ENCODE measurements at places on chromosomes 2 and 18.

DNA sequence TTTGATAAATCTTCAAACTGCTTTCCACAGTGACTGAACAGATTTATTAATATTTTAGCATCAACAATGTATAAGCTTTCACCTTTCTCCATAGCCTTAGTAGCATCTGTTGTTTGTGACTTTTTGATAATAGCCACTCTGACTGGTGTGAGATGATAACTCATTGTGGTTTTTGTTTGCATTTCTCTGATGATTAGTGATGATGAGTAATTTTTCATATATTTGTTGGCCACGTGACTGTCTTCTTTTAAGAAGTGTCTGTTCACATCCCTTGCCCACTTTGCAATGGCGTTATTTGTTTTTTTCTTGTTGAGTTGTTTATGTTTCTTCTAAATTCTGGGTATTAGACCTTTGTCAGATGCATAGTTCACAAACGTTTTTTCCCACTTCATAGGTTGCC, 952.9 kb downstream of the TRIB2 start:
- no peak for DNase-seq

- no peak for DNase-seq
Observed at GRCh38 chr18:58390399-58390798, 238.5 kb downstream of the ALPK2 start.

- no peak for DNase-seq
Observed at GRCh38 chr18:39274535-39274934, 1708.9 kb upstream of the CELF4 start.

- no peak for DNase-seq
Observed at GRCh38 chr2:128714285-128714684, 395.6 kb upstream of the HS6ST1 start.

DNA sequence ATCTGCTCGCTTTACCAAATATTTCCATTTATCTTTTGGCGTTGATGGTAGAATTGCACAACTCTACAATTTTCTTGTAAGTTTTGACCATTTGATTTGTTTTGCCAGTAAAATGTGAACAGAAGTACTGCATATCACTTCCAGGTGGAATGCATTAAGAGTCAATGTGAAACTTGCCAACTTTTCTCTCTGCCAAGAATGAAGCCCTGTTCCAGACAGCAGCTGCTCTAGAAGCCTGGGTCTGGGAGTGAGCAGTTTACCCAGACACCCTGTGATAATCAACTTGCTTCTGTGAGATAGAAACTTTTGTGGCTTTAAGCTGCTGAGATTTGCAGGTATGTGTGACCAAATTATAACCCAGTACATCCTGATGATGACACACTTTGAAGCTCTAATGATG, 115.9 kb upstream of the SYT4 start:
- DNase-seq = no peak

GRCh38 chr2:238225911-238226697, 13.7 kb downstream of the HES6 start:
- DNase-seq = peak; percentile 72

- DNase-seq = no peak
Observed at GRCh38 chr2:219415580-219416234, 2.5 kb upstream of the DES start.

DNA sequence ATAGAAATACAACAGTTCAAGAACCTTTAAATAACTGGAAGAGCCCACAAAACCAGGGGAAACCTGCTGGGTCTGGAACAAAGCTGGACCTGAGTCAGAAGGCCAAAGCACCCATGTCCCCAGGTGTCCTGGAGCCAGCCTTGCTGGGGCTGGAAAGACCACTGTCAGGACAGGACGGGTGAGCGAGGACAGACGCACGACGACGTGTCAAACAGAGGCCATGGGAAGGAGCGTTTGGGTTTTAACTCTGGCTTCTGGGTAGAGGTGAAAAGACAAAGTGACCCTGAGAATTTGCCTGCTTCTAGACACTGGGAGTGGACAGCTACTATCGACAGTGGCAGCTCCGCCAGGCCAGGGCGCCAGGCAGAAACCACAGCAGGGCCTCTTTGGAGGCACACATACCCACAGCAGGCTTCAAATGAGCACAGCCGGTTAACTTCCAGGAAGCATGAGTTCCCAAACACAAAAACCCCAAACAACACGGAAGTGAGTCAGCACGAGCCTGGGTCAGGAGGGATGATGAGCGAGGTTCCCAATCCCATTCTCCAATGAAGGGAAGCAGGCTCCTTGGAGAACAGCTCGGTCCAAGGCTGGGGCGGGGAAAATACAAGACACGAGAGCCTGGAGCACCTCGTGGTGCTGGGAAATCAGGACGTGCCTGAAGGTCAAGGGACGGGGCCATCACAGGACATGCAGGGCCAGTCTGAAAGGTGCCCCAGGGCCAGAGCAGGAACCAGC, 208.0 kb downstream of the TWIST2 start:
- DNase-seq = no peak

DNA sequence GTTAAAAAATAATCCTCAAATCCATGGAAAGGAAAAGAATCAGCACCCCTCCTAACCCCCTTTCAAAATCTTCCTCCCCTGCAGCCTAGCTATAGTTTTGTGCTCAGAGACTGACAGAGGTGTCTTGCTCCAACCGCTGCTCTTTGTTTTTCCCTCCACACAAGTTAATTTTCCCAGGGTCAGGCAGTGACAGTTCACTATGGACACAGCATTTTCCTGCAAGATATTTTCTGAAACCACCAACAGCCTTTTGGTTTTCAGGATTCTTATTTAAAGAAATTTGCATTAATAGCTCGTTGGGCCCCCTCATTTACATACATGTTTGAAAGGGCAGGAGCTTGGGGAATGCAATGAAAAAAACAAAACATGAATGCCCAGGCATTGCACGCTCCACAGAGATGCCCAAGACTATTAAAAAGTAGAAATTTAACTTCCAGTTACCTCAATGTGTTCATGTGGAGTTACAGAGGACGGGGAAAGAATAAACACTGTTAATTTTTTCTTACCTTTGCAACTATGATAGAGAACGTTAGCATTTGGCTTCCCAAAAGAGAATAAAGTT, 71.4 kb upstream of the CXCR4 start:
- no peak for DNase-seq

- DNase-seq = no peak
Observed at GRCh38 chr2:25831746-25832449, 46.4 kb downstream of the ASXL2 start.

DNA sequence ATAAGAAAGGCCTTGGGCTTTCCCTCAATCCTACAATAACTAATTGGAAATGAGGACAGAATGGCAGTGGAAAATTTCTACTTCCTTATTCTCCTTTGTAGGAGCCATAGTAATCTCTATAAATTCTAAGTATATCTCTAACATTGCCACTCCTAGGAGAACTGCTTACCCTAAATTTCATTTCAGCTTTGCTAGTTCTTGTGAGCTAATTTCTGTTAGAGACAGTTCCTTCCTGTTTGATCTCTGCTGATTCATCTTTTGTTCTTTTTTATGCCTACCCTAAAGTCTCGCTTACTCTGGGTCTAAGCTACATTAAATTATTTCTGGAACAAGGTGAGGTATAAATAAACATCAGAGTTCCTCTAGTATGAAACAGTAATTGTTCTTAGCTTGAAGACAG, 25.7 kb downstream of the ABHD3 start:
- DNase-seq = no peak

DNA sequence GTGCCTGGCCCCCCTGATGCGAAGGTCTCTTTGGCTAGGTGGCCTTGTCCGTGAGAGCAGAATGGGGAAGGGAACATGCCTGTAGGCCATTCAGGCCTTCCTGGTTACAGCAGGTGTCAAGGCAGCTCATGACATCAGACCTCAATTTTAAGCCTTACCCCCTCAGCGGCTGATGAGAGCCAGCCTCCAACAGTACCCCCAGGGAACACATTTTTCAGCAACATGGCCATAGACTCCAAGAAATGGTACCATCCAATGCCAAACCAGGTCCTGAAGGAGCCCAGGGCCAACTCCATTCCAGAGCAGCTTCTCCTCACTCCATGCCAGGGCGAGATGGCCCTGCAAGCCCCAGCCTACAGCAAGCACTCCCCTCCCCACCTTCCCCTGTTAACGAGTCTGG, 199.2 kb downstream of the SMAD2 start:
- no peak for DNase-seq

GRCh38 chr2:68784188-68784587, 49.6 kb downstream of the ARHGAP25 start:
- no peak for DNase-seq

DNA sequence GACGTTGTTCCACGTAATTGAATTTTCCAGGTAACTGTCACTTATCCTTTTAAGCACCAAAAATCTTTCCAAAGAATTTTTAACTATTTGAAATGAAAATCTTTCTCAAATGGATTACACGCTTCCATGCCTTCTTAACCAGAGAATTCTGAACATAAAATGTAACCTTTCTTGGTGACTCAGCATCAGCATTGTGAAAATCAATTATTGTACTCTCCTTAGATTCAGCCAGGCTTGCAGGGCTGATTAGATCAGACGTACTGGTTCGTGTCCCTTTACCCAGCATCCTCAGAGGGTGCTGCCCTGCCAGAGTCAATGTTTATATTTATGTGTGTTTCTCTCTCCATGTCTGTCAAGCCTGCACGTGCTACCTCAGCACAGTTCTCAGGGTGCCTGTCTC, 623.9 kb downstream of the CNTNAP5 start:
- DNase-seq = no peak

GRCh38 chr2:151071906-151072305, 189.8 kb downstream of the RBM43 start:
- DNase-seq = no peak

- no peak for DNase-seq
Observed at GRCh38 chr18:59865241-59865986, 34.4 kb upstream of the PMAIP1 start.

- DNase-seq = no peak
Observed at GRCh38 chr2:145654746-145655145, 1134.8 kb upstream of the ZEB2 start.

GRCh38 chr2:1620081-1620480, 124.2 kb downstream of the PXDN start:
- DNase-seq = no peak

GRCh38 chr18:25229920-25230319, 122.0 kb downstream of the ZNF521 start:
- no peak for DNase-seq

GRCh38 chr18:21049306-21049705, 62.3 kb downstream of the ROCK1 start:
- no peak for DNase-seq

- peak; percentile 30 for DNase-seq
Observed at GRCh38 chr2:226118471-226119429, 680.9 kb downstream of the IRS1 start.

DNA sequence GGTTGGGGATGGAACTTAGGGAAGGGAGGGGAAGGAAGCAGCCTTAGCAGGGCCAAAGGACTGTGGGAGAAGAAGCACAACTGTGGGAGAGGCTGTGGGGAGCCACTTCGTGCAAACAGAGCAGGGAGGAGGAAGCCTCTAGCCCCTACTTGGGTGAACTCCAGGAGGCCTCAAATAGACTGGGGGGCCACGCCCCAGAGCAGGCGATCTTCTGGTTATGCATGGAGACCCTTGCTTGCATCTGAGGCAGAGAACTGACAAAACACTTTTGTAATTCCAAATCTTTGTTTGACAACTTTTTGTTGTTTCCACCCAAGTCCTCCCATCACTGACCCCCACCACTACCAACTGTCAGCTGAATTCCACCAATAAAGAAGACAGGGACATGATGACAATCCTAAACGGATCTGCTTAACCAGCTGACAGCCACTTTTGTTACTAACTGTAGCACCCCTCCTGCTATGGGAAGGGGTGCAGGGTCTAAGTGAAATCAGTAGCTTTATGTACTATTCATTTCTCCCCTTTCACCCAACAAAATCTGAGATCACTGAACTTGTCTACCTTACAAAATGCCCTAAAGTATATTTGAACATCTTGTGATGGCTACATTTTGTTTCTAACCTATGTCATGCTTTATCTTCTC, 80.5 kb upstream of the CPO start:
- DNase-seq = no peak

GRCh38 chr2:172921532-172922236, 154.0 kb upstream of the MAP3K20 start:
- DNase-seq = no peak

GRCh38 chr2:96533292-96534073, 3.1 kb upstream of the ARID5A start:
- DNase-seq = no peak

- DNase-seq = peak; percentile 93
Observed at GRCh38 chr2:109409321-109410038, 204.3 kb downstream of the SEPTIN10 start.

GRCh38 chr2:218270721-218271486, 585 bp downstream of the PNKD start:
- peak; percentile 32 for DNase-seq

DNA sequence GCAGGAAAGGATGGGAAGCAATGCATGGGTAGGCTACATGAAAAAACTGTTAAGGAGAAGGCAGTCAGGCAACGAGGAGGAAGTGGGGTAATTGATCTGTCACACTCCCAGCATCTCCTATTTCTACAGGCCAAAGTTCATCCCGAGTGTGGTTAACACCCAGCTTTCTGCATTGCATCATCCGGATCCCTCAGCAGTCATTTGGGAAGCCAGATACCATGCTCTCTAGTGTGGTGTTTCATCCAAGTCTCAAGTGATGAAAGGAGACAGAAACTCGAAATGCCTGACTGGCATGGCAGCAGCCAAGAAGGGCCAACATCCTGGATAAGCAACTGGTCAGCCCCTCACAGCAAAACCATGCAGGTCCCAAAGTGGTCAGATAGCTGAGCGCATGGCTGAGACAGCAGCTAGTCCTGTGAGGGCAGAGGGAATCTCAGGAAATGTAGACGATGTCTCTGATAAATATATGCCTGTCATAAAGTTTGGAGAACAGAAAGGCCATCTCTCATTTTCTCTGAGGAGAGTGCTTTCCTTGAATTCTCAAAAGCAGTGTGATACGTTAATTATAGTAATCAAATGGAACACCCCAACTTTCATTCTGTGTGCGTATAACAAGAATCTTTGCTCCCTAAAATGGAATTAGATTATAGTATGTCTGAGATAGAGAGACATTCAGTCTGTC, 24.8 kb upstream of the HNRNPA3 start:
- DNase-seq = no peak

GRCh38 chr2:32627441-32627813, 423 bp upstream of the TTC27 start:
- peak; percentile 41 for DNase-seq

All from hematopoietic multipotent progenitor cell treated with erythropoietin and hydrocortisone succinate and interleukin-3 and kit ligand, for 8 days (in vitro differentiated cells).